CD8-positive, alpha-beta memory T cell (primary cell): ENCODE measurements at places on chromosomes 1 and 21.
A peak's percentile ranks its signal among the peaks of the same experiment; 100 is the strongest.

GRCh38 chr1:12059722-12060464 lies 3.2 kb upstream of the TNFRSF8 start:
- no peak for DNase-seq

- DNase-seq = no peak
Measured at GRCh38 chr1:83932281-83932680, 66.7 kb downstream of the TTLL7 start.

DNA sequence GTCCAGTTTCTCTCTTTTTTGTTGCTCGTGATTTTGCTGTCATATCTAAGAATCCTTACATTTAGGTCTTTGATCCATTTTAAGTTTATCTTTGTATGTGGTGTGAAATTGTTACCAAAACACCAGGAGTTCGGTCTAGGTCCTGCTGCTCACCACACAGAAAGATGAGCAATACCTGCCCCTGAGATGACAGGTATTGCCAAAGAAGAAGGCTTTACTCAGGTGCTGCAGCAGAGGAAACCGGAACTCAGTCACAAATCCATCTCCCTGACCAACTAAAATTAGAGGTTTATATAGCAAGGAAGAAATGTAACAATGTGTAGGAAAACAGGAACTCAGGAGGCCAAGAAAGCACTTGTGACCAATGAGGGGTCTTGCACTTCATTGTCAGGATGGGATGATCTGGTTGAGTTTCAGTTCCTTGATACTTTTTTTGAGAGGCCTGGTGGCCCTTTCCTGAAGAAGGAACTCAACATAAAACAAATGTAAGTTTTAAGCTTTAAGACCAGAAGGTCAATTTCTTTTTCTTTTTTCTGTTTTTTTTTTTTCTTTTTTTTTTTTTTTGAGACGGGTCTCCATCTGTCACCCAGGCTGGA lies 16.5 kb upstream of the SETDB1 start:
- DNase-seq = no peak

GRCh38 chr1:36134505-36135329 lies 9.7 kb upstream of the COL8A2 start:
- no peak for DNase-seq

DNA sequence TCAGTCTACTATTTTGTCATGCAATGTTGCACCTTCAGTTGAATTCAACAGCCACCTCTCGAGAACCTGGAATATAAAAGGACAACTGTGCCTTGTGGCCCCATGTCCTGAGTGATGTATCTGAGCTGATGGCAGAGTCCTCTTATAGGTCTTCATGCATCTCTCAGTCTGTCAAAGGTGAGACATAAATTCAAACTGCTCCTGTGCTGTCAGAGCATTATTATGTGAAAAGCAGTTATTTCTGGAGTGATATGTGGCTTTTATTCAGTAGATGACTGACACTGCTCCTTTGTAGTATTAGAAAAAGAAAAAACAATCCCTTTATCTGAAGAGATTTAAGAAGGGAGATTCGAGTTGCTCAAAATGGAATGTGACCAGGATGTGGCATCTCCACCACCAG lies 8.4 kb downstream of the S100A10 start:
- no peak for DNase-seq

DNA sequence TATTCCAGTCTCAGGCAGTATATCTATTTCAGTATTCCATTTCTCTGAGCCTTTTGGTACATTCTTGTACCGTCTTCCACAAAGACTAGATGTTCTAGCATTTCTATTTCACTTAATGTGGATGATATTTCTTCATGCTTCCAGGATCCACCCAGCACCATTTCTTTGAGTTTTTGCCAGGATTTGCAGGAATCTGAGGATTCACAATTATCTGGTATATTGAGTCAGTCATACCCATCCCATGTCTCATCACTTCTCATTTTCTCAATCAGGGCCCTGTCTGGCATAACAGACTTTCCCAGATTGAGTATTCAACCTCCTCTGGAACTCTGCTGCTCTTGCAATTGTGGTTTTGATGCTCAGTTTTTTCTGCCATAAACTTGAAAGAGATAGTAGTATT lies 20.9 kb upstream of the COL11A1 start:
- no peak for DNase-seq

GRCh38 chr1:37040261-37040660 lies 5.9 kb upstream of the GRIK3 start:
- DNase-seq = no peak

DNA sequence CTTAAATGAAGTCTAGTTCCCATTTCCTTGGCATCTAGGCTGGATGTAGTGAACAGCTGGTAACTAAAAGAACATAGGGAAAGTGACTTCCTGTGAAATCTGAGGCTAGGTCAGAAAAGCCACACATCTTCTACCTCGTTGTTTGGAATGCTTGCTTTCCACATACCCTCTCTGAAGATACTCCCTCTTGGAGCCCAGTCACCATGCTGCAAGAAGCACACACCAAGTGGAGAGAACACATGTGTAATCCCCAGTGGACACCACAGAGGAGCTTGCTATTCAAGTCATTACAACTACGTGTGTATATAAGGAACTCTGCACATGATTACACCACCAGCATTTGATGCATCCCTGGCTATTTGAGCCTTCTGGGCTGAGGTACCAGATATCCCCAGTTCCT lies 125.9 kb downstream of the RGS21 start:
- no peak for DNase-seq

GRCh38 chr1:153349363-153350320 lies 1.0 kb upstream of the PGLYRP4 start:
- no peak for DNase-seq

DNA sequence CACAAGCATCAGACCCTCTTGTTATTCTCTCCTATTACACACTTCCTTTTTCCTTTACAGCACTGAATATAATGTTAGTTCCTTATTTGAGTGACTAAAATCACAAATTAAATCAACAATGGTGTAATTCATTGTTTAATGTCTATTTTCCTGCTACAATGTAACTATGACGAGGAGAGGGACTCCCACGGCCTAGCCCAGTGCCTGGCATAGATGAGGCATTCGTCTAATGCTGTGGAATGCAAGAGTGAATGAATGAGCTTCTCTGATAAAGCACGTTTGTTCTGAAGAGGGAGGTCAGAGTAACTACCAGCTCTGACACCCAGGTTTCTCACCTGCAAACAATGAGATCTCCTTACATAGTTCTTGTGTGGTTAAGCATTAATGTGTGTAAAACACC lies 479.4 kb downstream of the OMA1 start:
- no peak for DNase-seq

- no peak for DNase-seq
Measured at GRCh38 chr1:15005116-15005515, 148.4 kb upstream of the TMEM51 start.

DNA sequence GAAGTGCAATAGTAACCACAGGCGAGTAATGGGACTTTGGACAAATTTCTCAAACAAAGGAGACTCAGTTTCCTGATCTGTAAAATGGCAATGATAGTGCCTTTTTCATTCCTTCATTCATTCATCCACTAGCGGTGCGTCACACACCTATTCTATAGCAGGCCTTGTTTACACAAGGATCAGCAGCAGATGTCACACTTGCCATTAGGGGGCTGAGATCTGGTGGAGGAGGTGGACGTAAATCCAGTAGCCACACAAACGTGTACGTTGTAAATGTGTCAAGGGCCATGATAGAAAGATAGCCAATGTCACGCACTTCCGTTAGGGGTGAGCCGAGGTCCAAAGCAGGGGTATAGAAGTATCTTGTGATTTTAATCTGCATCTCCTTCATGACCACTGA lies 34.2 kb downstream of the SERINC2 start:
- DNase-seq = no peak

- peak; percentile 53 for DNase-seq
Measured at GRCh38 chr1:211259638-211260126, 516 bp downstream of the RCOR3 start.

DNA sequence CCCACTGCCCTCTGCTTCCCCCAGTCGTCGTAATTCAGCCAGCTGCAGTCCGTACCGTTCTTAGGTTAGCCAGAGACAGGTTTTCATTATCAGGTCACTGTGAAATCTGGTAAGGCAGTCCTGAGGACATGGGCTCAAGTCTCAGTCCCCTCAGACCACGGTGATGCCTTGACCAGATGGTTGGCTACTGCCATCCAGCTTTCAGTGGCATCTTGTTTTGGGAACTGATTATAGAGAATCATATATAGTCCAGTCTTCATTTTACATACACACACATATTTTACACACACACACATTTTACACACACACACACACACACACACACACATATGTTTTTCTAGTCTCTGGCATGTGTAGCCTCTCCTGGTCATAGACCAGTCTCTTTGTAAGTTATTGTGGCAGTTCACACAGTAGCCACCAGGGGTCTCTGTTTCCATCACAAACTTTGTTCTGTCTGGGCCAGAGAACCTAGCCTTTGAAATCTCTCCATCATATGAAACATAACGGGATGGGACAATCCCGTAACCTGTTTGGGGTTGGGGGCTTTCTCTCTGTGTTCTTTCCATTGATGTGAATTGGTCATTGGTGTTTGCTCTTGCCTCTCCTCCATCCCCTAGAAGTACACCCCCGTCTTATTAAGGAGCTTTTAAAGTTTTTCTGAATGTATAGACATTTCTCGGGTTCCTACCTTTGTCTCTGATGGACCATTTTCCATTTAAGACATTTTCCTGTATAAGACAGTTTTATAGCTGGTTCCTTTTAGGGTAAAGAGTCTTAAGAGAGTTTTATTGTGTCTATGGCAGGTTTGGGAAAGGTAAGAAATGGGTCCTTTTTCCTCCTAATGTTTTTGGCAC lies 8.4 kb upstream of the IKBKE start:
- DNase-seq = peak; percentile 66

DNA sequence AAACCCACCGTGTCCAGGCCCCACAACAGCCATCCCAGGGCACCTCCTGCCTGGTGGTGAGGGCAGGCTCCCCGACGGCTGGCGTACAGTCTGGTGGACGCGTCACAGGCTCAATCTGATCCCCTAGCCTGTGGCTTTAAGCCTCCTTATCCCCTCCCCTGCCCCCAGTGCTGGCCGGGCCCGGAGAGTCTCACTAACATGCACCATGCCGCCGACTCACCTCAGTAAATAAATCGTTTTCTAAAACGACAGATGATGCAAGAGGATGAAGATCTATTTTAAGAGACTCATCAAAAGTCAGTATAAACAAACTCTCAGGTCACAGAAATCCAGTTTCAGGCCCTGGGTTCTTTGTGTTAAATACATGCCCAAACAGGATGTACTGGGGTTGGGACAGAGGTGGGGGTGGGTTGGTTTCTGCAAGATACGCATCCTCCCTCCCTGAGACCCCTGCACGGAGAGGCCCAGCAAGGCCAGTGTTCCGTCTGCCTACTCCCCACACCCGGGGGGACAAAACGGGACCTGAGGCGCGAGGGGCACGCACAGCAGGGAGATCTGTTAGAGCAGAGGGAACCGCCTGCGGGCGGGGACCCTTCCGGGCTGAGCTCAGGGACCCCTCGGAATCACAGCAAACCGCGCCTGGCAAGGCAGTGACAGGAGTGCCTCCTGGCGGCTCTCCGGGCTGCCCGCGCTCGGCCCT lies 3.1 kb downstream of the PANK4 start:
- no peak for DNase-seq

DNA sequence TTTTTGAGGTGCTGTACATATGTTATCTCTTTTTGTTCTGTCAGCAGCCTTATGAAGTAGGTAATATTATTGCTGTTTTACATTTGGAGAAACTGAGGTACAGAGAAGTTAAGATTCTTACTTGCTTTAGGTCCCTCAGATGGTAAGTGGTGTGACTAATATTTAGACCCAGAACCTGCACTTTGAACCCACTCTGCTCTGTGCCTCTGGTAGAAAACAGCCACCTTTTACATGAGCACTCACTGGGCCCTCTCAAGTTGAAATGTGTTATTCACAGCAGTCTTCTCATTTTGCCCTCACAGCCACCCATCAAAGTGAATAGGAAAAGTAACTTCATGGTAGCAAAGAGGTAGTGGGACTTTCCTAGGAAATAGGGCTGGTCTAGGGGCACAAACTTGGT lies 4.7 kb downstream of the NSUN4 start:
- DNase-seq = no peak

GRCh38 chr21:16419188-16419921 lies 689.6 kb downstream of the USP25 start:
- no peak for DNase-seq

DNA sequence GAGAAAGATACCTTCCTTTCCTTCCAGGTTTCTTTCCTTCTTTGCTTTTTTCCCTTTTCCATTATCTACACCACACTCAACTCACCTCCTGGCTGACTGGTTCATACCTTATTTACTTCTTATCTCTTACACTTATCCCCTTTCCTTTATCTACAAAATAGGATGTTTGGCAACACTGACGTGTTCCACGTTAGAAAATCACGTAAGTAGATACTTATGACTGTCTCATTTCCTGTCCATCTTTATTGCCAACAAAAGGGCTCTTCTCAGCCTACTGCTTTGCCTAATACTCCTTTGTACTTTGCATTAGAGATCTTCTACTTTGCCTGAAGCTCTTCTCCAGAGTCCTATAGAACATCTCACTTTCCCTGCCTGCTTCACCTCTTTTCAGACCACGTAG lies 25.1 kb downstream of the SYNJ1 start:
- no peak for DNase-seq

DNA sequence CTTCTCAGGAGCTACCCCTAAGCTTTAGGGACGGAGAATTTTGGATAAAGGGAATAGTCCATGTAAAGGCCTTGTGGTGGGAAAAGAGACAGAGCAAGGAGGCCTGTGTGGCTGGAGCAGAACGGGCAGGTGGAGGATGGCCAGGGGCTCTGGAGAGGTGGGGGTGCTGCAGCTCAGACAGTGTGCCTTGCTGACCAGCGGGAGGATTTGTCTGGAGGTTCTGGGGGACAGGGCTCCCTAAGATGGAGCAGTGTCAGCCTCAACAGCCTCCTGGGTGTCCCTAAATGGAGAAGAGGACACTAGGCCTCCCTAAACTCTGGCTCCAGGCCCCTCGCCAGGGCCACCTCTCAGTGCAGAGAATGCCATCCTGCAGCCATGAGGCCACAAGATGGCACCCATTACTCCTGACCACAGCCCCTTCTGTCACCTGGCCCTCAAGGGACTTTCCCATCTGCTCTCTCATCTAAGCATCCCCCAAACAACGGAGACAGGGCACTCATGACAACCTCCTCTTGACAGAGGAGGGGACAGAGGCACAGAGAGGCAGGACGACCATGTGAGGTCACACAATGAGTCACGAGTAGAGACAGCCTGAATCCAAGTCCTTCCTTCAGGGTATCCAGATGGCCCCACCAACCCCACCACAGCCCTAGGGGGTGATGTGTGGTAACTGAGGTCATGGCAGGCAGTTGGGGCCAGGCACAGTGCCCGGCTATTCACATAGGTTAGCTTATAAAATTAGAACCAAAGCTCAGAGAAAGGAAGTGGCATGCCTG lies 94.7 kb downstream of the DMRTB1 start:
- peak; percentile 26 for DNase-seq

DNA sequence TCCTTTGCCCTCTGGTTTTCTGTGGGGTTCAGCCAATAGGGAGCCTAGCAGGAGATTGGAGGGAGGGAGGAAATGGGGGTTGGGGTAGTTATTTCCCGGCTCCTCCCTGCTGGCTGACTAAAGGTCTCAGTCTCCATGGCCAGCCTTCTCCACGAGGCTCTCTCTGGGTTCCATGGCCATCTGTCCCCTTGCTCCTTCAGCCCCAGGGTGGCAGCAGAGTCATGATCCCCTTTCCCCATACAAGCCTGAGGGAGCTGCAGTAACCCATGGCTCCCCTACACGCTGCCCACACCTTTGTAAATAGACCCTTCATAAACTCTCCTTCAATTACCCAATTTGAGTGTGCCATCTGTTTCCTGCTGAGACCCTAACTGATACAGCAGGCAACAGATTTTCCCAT lies 176.1 kb upstream of the CSF3R start:
- DNase-seq = no peak

GRCh38 chr1:189220750-189221149 lies 1256.9 kb downstream of the BRINP3 start:
- DNase-seq = no peak
